ENCODE measurements at places on chromosomes 3 and 15.

- no peak for DNase-seq
Observed at GRCh38 chr3:150107429-150108175, 136.9 kb upstream of the PFN2 start.

DNA sequence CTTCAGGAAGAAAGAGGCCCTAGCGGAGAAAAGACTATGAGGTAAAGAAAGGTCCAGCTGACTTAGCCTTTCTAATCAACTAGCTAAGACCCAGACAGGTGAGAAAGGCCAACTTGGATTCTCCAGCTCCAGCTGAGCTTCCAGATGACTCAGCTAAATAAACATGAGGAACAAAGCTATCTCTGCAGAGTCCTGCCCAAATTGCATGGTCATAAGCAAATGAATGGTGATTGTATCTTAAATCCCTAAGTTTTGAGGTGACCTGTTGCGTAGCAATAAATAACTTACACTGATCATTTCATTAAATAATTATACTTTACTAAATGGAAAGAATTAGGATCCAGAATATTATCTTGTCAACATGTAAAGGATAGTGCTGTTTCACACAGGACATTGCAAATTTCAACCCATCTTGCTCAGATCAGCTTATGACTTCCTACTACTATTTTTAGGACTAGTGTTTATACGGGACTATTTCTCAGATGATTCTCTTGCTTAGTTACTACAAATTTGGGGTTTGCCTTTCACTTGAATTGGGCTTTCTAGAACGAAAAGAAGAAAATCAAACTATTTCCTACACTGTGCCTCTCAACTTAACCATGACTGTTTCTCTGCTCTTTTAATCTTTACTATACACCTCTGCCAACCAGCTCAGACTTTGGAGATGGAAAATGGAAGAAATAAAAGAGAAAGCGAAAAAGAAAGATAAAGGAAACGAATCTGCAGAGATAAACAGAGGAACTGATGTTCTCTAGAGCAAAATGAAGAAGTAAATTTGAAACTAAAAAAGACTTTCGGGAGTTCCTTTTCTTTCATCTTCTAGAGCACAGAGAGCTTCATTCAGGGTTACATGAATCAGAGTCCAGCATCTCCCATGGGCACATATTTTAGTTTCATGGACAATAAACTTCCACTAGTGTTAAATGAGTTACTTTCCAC, 6.6 kb upstream of the ADGRG7 start:
- DNase-seq = no peak

GRCh38 chr3:157753787-157754136, 250.5 kb upstream of the VEPH1 start:
- DNase-seq = no peak

DNA sequence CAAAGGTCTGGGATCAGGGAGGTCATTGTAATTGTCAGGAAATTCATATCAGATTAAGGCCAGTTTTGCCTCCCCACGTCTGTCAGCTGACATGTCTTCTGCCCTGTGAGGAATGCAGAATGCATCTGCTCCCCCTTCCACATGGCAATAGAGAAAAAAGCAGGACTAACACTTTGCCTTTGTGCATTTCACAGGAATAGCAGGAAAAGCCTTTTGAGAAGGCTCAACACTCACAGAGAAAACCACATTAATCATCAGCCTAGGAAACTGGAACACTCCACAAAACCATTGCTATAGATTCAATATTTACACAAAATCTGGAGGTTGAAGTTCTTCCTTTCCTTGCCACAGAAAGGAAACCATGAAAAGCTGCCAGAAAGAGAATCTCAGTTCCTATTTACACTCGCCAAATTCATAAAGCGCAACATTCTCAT, 165.2 kb upstream of the HES1 start:
- DNase-seq = no peak

- DNase-seq = no peak
Observed at GRCh38 chr3:17030438-17030837, 145.7 kb downstream of the PLCL2 start.

- DNase-seq = no peak
Observed at GRCh38 chr3:106190296-106190695, 321.5 kb upstream of the CBLB start.

DNA sequence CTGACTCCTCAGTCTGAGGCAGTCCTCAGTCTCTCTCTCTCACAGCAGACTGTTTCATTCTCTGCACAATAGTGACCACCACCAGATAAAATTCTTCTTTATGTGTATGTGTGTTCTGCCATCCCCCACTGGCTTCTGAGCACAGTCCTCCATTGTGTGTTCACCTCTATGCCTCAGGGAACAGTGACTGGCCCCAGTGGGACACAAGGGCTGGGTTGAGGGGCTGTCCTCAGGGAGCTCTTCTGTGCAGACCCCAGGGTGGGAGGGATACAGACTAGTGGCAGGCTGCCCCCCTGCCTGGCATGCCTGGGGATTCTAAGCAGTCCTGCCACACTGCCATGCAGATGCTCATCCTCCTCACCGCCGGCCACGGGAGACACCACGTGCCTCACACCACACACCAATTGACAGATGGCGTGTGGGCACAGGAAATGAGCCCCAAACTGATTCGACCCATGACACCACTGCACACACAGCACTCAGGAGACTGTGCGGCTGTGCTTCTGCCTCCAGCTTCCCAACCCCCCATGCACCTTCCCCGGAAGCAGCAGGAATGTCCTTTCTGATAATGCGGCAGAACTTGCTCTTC, 237.6 kb upstream of the CHRNA7 start:
- no peak for DNase-seq

DNA sequence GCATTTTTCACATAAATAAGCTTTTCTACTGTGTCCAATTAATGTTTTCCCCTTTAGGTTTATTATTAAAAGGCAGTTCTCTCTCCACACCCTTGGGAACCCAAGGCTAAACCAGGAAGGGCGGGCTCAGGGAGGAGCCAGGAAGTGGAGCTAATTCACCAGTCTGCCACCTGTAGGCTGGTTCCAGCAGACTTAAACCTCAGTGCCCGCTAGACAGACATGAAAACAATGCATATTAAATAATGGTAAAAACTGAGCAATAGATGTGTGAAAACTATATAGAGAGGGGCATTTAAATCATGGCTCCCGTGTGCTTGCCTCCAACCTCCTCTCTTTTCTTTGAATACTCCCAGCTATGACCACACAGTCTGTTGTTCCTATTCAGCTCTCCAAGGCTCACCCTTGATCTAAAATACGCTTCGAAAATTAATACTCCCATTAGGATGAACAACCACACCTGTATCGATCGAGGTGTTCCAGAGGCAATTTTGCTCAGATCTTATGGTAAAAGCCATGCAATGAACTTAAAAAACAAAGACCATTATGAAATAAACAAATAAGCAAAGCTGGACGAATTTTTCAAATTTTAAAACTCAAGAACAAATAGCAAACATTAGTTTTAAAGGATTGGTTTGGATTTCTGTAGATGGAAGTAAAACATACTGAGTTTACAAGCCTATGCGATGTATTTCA, 253.3 kb downstream of the TJP1 start:
- no peak for DNase-seq

DNA sequence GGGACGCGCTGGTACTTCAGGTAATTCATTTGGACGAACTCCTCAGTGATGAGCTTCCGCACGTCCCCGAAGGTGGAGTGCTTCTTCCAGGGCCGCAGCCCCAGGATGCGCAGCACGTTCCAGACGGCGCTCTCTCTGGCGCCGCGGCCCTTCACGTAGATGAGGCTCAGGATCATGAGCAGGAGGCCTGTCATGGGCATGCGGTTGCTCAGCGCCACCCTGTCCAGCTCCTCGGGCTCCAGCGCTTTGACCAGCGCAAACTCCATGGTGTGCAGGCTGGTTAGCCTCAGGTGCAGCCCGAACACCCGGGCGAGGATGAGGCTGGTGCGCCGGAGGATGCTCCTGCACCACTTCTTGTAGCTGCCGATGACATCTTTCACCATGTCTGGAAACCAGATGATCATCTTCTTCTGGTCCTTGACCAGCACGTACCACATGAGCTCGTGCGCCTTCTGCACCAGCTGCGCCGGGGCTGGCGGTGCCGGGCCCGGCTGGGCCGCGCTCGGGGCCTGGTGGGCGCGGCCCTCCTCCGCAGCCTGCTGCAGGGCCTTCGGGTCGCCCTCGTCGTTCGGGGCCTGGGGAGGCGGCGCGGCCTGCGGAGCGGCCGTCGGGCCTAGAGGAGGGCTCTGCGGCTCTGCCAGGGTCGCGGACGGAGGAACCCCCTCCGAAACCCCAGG, 501 bp downstream of the NDN start:
- DNase-seq = no peak

DNA sequence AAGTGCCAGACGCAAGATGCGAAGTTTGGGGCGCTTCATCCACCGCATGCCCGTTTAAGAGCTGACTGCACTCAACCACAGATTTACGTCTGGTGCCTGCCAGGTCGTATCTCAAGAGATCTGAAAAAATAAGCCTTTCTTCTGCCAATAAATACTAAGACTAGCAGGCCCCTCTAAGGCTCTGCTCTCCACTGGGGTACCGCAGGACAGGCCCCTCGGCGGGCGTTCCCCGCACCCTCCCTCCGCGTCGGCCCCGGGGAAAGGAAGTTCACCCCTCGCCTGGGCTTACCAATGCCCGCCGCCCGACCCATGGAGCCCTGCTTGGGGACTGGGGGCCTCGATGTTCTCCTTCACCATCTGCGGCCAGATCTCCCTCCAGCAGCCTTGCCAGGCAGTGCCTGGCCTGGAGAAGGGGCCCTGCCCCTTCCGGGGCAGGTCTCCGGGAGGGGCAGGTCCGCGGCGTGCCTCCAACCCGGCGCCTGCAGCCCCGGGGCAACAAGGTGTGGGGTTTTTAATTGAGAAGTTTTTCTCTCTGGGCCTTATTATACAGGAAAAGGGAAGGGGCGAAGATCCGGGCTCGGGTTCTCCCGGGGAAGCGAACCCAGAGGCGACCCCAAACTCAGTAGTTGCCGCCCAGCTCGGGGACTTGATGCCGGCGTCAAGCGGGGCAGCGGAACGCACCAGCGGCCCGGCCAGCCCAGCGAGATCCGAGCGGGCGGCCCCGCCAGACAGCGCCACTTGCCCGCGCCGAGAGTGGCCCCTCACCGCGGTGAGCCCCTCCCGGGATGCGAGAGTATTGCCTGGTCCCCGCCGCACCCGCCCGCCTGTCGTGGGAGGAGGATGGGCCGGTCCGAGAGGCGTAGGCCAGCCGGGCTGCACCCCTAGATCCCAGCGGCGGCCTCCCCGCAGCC, 735 bp downstream of the GOLGA8B start:
- no peak for DNase-seq

DNA sequence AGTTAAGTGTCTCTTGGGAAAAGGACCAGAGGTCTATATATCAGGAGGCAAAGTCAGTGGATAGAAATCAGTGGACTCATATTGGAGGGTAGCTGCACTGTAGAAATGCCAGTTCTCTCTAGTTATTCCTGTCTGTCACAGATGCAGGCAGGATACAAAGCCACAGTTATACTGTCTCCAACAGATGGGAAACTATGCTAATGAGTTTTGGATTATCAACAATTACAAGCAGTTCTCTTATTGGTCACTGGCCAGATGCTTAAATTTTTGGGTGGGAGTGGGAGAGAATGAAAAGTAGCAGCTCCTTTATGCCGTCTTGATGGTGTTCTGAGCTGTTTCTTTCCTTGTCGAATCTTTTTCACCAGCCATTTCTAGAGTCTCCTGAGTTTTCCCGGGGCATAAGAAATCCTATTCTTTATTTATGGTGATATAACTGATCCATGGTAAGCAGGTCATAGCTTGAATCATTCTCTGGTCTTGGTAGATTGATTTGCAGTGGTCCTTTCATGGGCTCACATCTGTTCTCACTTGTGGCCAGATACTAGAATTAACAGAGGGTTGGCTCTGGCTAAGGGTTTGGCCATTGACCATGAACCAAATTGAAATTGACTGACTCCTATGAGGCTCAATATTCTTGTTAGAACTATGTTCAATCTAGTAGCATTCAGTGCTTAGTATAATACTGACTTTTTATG, 44.6 kb upstream of the RBMS3 start:
- DNase-seq = no peak
